ENCODE measurements at places on chromosomes 6 and 20. TPM values are rescaled to one million over a fixed set of nuclear protein-coding genes. Genes with fewer than 3 reads are reported as not detected.

- DNase-seq: no peak
Measured at GRCh38 chr20:50015993-50016770, 33.4 kb downstream of the SNAI1 start.

GRCh38 chr6:99350573-99350972 is 1.1 kb upstream of the FAXC start:
- no peak for DNase-seq

DNA sequence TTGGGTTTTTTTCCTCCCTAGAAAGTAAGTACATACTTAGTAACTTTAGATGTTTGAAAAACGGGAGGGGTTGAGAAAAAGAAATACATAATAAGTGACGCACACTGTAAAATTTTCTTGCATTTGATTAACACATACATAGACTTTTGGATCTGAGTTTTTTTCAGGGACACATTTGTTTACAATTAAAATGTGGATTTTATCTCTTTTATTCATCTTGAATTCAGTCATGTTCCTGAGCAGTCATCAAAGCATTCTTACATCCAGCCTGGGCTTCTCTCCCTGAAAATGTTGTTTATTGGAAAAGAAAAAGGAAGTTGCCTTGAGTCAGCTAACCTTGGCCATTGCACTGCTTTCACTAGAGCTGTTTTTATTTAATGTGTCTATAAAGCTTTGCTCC is 8.7 kb upstream of the RPP40 start:
- DNase-seq: no peak

DNA sequence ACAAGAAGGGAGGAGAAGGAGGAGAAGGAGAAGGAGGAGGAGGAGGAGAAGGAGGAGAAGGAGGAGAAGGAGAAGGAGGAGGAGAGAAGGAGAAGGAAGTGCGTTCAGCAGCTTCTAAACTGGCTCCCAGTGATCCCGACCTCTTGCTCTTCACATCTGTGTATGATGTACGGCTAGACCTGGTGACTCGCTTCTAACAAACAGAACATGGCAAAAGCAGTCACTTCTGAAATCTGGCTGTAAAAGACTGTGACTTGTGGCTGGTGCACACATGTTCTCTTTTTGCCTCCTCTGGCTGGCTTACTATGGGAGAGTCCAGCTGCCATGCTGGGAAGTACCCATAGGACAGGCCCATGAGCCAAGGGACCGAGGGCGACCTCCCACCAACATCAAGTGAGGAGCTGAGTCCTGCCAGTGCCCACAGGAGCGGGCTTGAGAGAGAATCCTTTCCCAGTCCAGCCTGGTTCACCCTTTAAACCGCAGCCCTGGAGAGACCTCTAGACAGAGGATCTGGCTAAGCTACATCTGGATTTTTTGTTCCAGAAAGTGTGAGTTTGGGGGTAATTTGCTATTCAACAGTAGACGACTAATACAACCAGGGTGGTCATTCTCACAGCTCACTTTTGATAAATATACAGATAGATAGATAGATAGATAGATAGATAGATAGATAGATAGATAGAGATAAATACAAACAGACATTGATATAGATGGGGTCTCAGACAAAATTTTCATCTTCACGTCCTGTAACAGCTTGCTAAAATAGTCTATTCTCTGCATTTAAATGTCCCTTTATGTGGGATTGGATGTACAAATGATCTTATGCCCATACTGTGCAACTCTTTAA is 42.3 kb downstream of the RPP40 start:
- DNase-seq: no peak

DNA sequence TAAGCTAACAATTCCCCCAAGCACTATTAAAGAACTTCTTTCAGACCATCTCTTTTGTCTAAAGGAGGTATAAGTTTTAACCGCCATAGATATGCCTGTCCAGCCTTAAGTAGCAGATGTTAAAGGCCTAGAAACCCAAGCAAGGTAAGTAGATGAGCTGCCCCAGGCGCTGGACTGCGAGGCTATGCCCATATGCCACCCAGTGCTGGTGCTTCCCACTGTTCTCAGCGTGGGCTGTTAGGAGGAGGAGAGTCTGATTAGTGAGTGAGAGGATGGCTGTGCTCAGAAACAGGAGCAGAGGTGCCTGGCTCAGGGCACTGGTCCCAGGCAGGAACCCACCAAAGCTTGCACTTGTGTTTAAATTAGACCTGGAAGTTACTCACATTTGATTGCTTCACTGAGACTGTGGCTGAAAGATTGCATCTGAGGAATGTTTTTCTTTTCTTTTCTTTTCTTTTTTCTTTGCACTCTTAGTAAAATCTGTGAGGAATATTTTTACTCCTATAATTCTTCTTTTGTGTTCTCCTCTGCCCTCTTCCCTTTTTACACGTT is 32.2 kb downstream of the PRPH2 start:
- DNase-seq: no peak

DNA sequence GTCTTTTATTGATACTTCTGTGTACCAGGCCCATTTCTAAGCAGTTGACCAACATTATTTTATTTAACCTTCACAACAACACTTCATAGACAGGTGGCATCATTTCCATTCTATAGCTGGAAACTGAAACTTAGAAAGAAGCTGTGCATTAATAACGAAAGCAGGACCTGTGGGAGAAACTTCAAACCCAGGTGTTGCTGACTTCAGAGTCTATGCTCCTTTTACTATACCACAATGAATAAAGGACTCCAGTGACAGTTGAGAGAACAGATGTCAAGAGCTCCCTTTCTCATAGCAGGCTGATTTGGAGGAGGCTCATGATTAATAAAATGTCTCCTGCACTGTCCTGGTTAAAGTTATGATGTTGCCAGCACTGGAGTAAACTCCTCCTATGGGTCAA is 56.6 kb upstream of the POU3F2 start:
- no peak for DNase-seq

The TXNDC5 gene
- polyA plus RNA-seq: 310 TPM

The CAGE1 gene
- polyA plus RNA-seq: not detected

The MROH8 gene
- polyA plus RNA-seq: 2.5 TPM

The WFDC5 gene
- not detected for polyA plus RNA-seq

Measured in AG04450 (cell line).